ENCODE measurements at places on chromosomes 4 and X. TPM values are rescaled to one million over a fixed set of nuclear protein-coding genes. Genes with fewer than 3 reads are reported as not detected.

Gene GAGE12J
- not detected for total RNA-seq

Gene HPGD
- total RNA-seq: 0.75 TPM

Gene GIMD1
- not detected for total RNA-seq

Gene CABS1
- not detected for total RNA-seq

Gene CENPI
- total RNA-seq: 1.8 TPM

Gene DLG3
- 35.5 TPM for total RNA-seq

Gene SFRP2
- 1.5 TPM for total RNA-seq

Gene RNF212
- total RNA-seq: 13.0 TPM

Gene NOX1
- not detected for total RNA-seq

Gene PPBP
- total RNA-seq: not detected

Gene EXOC1L
- total RNA-seq: not detected

Gene ADAM29
- total RNA-seq: not detected

Gene TCEAL2
- 3.8 TPM for total RNA-seq

Gene WDR44
- total RNA-seq: 12.8 TPM

Gene SH3BGRL
- 33.5 TPM for total RNA-seq

Gene FATE1
- not detected for total RNA-seq

All from kidney epithelial cell (primary cell).